ENCODE measurements at places on chromosomes 7 and 10.

- no peak for DNase-seq
These were observed 24.7 kb downstream of the STAM start for GRCh38 chr10:17668435-17669184.

GRCh38 chr7:91852263-91852741 lies 28.2 kb downstream of the MTERF1 start:
- no peak for DNase-seq

DNA sequence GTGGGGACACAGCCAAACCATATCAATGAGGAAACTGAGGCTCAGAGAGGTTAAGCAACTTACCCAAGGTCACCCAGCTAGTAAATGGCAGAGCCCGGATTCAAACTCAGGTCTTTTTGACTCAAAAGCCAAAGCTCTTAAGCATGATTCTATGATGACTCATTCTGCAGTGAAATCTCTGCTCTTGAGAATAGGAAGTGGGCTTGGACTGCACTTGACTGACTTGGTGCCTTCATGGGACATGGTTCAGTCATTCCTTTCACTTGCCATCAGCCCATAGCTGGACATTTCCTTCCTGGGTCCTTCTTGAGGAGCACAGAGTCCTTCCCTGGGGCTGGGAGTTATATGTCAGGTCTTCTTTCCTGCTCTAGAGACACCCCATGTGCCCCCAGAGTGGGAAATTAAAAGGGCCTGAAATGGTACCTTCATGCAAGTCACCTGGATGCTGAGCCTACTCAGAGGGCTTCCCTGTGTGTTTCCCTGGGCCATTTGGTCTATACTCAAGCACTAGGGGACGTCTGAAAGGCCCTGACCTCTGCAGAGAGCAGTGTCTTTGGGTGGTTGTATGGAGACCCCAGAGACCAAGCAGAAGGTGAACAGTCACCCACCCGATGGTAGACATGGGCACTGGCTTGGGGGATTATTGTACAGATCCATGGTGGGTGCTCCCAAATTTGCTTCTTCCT lies 62.4 kb upstream of the SDK1 start:
- DNase-seq: no peak

- DNase-seq: no peak
These were observed 5.9 kb downstream of the SCART1 start for GRCh38 chr10:133459454-133460207.

DNA sequence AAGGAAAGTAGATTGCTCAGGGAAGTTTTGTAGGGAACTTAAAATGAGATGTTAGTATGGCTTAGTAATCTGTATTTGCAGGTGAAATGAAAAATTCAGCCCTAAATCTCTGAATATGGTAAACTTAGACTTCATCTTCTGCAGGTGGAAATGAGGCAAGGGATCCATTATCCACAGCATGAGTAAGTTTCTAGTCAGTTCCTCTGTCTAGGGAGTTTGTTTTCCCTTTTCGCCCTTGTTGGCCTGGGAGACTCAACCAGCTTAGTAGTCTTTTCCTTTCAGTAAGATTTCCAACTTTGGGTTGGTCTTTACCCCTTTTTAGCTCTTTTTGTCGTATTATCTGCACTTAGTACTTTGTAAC lies 65.6 kb downstream of the ZEB1 start:
- no peak for DNase-seq

DNA sequence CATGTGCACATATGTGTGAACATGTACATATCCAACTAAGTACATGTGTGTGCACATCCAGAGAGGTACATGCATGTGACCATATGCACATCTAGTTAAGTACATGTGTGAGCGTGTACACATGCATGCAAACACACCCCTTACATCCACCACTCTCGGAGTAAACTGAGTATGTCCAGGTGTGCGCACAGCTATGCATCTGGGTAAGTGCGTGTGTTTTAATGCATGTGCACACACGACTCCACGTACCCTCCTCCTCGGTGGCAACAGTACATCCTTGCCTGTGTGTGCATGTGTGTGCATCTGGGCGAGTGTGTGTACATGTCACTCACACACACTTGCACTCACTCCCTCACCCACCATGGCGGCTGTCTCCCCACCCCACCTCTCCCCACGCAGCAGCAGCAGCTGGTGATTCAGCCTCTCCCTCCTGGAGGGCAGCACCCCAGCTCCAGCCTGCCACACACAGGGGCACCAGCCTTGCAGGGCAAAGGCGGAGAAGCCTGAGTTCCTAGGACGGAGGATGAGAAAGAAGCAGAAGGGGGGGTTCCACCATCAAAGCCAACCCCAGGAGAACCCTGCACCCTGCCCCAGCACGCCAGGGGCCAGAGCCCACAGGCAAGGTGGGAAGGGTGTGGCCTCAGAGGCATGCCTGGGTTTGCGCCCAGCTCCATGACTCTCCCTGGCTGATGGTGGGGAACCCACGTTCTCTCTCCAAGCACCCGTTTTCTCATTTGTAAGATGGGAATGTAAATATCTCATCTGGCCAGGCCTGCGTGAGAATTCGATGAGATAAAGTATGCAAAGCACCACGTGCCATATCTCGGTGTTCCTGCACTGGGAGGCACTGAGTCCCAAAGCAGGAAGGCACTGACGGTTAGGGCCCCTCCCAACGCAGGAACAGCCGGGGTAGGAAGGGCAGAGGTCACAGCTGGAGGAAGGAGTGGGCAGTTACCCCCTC lies 27.7 kb upstream of the DNAAF5 start:
- no peak for DNase-seq

DNA sequence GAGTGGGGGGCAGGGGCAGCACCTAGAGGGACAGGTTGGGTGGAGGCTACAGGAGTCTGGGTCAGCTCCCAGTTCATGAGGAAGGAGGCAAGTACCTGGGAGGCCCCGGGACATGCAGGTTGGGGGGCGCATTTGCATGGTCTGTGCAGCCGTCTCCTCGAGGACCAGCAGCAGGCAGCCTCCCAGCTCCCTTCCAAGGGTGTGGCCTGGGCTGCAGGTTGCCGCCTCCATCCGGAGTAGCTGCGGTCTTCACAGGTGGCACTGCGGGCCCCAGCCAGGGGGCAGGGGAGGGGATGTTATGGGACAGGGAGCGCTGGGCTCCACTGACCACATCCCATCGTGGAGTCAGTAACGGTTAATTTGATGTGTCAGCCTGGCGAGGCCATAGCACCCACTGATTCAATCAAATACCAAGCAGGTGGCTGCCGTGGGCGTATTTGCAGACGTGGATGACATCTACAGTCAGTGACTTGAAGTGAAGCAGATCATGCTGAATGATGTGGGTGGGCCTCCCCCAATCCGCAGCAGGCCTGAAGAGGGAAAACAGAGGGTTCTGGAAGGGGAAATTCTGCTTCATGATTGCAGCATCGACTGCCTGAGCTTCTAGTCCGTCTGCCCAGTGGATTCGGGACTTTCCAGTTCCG lies 81.6 kb downstream of the PRKAG2 start:
- DNase-seq: no peak

- no peak for DNase-seq
These were observed 40.3 kb upstream of the TRIM8 start for GRCh38 chr10:102603946-102604345.

DNA sequence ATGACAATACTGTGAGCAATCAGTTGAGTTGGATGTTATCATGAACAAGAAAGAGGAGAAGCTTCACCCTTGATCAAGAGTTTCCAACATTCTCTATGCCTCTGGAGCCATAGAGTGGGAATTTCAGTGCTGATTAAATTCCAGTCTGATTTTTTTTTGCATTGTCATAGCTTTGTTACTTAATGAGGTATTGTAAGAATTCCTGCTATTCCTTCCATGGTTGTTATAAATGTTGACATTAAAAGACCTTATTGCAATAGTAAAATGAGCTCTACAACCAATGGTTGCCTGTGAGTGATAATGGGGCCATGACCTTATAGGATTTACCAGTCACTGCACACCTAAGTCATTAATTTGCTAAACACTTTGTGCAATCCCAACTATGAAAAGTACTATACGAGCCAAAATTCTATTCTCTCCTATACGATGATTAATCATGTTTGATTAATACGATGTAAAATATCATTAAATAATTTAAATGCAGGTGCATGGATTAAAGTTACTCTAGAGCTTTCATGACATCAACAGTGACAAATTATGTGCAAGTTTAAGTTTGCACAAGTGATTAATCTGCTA lies 353.2 kb upstream of the KLF6 start:
- no peak for DNase-seq

DNA sequence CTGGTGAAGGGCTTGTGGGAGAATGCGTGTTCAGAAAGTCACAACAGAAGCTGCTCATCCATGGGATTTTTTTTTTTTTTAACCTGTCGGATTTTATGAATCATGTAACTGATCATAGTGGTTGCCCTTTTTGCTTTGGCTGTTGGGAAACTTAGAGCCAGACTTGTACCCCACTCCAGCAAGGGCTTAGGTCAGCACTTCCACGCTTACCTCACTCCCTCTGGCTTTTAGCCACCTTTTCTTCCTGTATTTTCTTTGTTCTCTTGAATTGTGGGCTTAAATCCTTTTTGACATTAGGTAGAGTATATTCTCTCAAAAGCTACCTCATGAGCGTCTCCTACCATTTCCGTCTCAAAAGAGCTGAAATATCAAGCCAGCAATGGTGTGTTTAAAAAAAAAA lies 113.6 kb upstream of the BTBD16 start:
- DNase-seq: no peak

All from DMS79 (cell line).